Activated T-cell treated with anti-CD3 and anti-CD28 coated beads, Interleukin-2, amount 50 U/mL, for 4 hours (primary cell): ENCODE measurements at places on chromosomes 4 and X.

DNA sequence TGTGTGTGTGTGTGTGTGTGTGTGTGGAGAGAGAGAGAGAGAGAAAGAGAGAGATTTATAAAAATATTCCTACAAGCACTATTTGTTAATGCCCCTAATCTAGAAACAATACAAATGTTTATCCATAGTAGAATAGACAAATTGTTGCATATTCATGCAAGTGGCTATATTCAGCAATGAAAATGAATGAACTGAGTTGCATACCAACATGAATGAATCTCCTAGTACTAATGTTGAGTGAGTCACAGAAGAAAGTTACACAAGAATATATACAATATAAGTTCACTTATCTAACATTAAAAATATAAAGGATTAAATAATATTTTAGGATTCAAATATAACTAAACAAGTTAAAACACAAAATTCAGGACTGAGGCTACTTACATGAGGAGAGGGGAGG is 456.8 kb upstream of the AMOT start:
- DNase-seq, result no peak

DNA sequence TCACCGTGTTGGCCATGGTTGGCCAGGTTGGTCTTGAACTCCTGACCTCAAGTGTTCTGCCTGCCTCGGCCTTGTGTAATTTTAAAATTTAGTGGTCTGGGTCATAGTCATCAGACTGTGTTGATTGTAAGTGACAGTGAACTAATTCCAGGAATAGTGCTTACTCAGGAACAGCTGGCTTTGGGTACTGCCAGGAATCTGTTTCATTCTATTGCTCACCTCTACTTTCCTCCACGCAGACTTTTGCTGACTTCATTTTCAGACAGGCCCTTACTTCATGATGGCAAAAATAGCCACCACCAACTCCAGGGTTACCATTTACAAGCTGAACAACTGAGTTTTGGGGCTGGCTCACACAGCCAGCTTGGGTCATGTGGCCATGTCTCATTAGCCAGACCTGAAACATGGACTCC is 54.6 kb downstream of the FNIP2 start:
- no peak for DNase-seq

- DNase-seq, result no peak
Observed at GRCh38 chr4:74543231-74543781, 98.4 kb downstream of the AREG start.

DNA sequence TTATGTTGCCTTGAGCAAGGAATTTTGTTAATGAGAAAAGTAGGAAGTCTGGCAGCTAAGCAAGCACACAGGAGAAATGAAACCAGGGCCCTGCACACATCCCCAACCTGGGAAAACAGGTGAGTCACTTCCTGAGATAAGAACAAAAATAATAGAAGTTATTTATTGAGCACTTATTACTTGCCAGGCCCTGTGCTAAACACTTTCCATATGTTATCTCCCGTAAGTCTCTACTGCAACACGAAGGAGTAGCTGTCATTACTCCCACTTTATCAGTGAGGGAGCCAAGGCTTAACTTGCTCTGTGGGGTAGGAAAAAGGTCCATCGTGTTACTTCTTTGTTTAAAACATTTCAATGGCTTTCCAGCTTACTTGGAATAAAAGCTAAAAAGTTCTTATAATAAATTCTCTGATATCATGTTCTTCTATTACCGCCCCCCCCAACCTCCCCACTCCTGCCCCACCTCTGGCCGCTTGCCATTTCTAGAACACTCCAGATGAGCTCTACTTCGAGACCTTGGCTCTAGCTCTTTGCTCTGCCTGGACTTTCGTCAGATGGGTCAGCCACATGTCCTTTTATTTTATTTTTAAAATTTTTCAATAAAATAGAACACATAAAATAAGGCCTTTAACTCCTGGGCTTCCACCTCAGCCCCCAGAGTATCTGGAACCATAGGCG is 36.3 kb upstream of the PLAC8 start:
- no peak for DNase-seq

GRCh38 chr4:169385376-169385775 is 114.6 kb upstream of the SH3RF1 start:
- no peak for DNase-seq

- DNase-seq, result no peak
Observed at GRCh38 chr4:153705743-153706468, 21.8 kb downstream of the TLR2 start.

DNA sequence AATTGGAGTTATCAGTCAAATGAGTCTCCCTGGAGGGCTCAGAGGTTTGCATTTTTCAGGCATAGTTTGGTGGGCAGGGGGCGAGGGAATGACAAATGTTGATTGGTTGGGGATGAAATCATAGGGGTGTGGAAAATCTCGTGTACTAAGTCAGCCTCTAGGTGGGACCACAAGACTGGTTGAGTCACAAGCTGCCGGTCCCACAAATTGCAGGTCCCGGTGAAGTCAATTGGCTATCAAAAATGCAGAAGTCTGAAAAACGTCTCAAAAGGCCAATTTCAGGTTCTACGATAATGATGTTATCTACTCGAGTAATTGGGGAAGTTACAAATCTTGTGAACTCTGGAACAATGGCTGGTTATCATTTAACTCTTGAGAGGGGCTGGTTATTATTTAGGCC is 98.8 kb upstream of the DHX15 start:
- no peak for DNase-seq

GRCh38 chr4:118712872-118713271 is 27.7 kb downstream of the METTL14 start:
- DNase-seq, result no peak

DNA sequence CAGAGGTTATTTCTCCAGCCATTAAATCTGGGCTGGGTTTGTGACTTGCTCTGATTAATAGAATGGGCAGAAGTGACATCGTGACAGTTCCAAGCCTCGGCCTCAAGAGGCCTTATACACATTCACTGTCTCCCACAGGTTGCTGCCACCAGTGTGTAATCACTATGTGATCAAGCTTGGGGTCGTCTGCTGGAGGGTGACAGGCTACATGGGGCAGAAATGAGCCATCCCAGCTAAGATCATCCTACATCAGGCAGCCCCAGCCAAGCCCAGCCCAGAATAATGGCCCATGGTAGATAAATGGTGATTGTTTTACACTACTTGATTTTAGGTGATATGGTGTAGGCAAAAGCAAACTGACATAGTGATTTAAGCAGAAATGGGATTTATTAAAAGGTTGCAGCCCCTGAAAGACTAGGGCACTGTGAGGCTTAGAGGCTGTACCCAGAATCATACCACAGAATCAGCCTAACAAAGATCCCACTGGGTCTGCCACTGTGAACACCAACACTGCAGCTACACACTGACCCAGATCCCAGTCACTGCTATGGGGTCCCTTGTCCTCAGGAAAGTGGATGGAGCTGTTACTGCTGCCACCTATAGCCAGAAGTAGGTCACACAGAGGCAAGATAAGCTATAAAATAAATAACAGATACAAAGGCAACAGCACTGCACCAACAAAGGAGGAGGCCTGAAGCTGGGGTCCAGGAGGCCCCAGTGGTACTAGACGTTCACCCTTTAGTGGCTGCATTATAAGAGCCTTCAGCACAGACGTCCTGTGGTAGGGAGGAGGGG is 159.6 kb upstream of the RBPJ start:
- DNase-seq, result no peak

DNA sequence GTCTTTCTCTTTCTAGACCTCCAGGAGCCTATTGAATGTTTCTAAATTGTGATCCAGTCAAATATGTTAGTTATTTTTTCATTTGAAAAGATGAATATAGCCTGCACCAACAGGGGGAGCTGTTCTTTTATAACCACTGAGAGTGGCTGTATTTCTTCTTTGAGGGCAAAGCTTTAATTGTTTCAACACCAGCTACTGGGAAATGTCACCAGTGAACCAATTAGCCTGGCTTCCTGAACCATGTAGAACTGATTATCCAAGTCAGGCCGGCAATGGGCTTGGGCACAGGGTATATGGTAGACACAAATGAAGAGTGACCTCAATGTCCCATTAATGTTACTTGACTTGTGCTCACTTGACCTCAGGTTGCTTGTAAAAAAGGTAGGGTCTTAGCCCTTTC is 4.8 kb upstream of the DAPP1 start:
- DNase-seq, result peak; percentile 42

DNA sequence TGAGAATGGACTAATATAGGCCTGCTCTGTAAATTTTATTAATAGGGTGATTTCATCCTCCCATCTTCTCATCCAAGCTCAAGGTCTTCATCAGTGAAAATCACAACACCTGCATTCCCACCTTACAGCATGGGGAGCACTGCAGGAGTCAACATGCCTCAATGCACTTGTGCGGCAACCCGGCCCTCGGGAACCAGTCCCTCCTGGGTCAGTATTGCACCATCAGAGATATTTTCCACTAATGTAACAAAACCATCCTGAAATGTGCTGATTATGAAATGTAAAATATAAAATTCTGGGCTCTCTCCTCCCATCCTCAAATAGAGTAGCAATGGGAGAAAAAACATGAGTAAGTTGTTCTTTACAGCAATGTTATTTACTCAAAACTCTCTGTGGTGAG is 13.0 kb downstream of the USP46 start:
- no peak for DNase-seq

DNA sequence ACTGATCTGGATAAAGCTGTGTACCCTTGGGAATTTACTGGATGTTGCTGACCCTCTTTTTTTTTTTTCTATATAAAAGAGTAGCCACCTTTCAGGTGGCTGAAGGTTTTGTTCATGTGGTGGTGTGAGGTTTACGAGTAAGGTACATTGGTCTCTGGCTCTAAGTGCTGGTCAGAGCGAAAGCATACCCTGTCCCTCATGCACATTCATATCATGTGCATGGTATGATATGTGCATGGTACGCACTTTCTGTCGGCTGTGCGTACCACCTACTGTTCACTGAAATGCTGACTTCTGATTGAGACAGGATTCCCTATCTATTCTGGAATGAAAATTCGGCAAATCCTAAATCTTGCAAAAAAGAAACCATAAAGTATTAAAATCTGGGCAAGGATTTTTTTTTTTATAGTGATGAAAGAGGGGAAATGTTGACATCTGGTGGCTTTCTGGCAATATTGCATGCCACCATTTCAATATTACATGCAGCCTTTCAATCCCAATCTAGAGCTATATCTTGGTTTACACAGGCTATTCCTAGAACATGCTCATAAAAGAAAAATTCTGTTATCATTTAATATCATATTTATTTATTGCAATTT is 32.8 kb downstream of the FAM149A start:
- no peak for DNase-seq

DNA sequence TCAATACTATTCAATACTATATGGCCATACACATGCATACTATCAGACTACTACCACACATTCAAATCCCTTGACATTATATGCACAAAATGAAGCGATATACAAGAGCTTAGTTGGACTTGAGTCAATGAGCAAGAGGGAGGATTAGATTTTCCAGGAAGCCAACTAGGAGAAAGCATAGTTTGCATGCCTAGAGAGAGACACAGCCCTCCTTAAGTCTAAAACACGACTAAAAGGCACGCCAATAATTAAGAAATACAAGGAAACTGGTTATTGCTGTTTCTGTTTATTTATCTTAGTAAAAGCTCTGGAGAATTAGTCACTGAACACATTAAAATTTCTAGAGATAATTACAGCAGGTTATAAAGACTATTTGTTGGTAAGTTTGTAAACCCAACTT is 21.8 kb downstream of the MBNL3 start:
- no peak for DNase-seq
